ENCODE measurements at places on chromosomes 16 and 17. TPM values are rescaled to one million over a fixed set of nuclear protein-coding genes. Genes with fewer than 3 reads are reported as not detected.

The ETV4 gene
- 2.7 TPM for total RNA-seq

The CDH3 gene
- total RNA-seq = under 0.01 TPM

The PDIA2 gene
- total RNA-seq = 0.28 TPM

The CDH16 gene
- not detected for total RNA-seq

The KRT222 gene
- not detected for total RNA-seq

The HP gene
- not detected for total RNA-seq

The EPX gene
- total RNA-seq = not detected

The TMEM100 gene
- total RNA-seq = under 0.01 TPM

The NKD1 gene
- under 0.01 TPM for total RNA-seq

The PARN gene
- total RNA-seq = 16.6 TPM

The MYH2 gene
- total RNA-seq = not detected

The HES7 gene
- total RNA-seq = 0.09 TPM

The FBXW10B gene
- 0.09 TPM for total RNA-seq

The LGALS9 gene
- total RNA-seq = 6.9 TPM

The WDR90 gene
- total RNA-seq = 12.1 TPM

The KRTAP4-6 gene
- not detected for total RNA-seq

The C1QTNF1 gene
- total RNA-seq = 2.6 TPM
